ENCODE measurements at places on chromosomes 1 and 21.

- DNase-seq = no peak
Measured at GRCh38 chr1:212225416-212225815, 59.8 kb upstream of the PPP2R5A start.

DNA sequence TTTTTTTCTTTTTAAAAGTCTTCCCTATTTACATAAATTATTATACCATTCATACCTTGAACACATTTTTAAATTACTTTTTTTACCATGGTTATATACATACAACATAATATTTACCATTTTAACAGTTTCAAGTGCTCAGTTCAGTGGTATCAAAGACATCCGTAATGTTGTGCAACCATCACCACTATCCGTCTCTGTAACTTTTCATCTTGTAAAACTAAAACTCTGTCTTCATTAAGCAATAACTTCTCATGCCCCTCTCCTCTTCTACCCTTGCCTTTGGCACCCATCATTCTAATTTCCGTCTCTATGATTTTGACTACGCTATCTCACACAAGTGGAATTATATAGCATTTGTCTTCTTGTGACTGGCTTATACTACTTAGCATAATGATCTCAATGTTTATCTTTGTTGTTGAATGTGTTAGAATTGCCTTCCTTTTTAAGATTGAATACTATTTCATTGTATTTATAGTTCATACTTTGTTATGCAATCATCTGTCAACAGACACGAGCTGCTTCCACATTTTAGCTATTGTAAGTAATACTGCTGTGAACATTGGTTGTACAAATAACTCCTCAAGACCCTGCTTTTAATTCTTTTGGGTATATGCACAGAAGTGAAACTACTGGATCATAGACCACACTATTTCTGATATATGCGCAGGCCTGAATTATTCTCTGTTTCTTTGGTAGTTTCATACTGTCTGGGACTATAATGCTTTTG is 689.5 kb upstream of the NCAM2 start:
- no peak for DNase-seq

DNA sequence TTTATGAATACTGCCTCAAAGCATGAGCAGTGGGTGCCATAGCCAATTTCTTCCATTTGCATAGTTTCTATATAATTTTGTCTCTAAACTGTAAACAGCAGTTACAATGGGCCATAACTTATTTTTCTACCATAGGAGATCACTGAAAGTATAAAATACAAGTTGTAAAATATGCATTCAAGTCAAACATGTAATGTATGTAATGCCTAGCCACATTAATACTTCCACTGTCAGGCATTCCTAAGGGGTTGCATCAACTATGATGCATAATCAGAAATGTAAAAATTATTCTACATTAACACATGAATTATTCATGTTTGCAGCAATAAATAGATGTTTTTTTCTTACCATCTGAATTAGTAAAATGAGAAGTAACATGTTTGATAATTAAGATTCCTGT is 560.3 kb upstream of the ZP4 start:
- no peak for DNase-seq

GRCh38 chr21:41396558-41397075 is 29.4 kb upstream of the MX1 start:
- no peak for DNase-seq

DNA sequence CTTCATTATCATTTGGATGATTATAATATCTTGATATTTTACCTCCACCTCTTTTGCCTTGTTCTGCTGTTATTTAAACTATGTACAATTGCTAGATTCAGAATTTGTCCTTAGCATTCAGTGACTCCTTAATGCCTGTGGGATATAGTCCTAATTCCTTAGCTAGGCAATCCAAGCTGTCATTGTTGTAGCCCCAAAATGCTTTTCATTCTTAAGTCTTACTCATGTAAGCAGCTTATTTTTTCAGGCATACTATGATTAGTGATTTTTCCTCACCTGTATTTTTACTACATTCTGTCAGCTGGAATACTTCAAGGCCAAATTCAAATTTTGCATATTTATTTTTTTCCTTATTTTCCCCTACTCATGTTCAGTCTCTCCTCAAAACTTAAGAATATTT is 13.4 kb downstream of the PKN2 start:
- DNase-seq = no peak

DNA sequence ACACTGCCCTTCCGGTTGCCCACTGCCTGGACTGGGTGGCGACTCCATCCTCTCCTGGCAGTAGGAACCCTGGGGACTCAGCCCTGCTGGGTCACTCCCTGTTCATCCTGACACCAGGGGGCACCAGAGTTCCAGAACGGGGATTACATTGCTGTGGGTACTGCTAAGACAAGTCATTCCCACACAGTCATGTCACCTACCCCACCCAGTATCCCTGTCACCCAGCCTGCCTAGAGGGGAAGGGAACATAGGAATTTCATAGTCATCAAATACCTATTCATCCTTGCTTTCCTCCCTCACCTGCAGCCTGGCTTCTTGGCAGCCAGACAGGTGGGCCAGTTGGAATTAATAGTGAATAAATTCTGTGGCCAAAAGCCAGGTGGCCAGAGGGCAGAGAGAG is 9.8 kb upstream of the SFN start:
- DNase-seq = peak; percentile 59

DNA sequence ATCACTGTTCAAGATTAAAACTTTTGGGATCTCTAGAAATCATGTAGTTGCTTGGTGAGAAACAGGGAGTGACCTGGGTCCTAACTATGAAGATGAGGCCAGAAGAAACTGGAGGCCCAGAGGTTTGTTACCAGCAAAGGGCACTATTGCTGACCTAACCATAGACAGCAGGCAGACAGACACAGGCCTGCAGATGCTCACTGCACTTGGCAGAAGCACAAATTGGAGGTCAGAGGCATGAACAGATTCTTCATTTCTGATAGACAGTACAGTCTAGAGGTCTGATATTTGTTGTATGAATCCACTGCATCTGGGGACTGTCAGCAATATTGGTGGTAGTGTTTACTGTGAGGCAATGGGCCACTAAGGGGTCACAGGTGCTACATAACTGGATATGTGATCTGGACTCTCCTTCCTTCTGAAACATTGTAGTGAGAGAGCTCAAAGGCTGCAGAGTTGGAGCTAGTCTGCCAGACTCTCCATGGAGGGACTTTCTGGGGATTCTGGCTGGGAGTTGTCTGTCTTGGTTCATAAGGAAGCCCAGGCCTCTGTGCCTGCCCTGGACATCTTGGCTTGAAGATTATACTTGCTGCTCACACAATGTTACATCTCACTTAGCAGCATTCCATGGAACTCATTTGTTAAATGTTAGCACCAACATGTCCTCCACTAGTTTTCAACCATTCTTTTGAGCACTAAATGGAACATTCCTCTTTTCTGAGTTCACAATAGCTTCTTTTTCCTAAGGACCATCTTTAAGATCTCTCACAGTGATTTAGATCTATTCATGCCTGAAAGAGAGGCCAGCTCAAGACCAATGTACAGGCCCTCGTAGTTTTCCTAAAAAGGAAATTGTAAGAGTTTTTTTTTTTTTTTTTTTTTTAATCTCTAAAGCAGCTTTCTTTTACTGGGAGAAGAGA is 26.9 kb upstream of the CCN1 start:
- no peak for DNase-seq

- no peak for DNase-seq
Measured at GRCh38 chr1:95426772-95427171, 192.8 kb downstream of the RWDD3 start.

DNA sequence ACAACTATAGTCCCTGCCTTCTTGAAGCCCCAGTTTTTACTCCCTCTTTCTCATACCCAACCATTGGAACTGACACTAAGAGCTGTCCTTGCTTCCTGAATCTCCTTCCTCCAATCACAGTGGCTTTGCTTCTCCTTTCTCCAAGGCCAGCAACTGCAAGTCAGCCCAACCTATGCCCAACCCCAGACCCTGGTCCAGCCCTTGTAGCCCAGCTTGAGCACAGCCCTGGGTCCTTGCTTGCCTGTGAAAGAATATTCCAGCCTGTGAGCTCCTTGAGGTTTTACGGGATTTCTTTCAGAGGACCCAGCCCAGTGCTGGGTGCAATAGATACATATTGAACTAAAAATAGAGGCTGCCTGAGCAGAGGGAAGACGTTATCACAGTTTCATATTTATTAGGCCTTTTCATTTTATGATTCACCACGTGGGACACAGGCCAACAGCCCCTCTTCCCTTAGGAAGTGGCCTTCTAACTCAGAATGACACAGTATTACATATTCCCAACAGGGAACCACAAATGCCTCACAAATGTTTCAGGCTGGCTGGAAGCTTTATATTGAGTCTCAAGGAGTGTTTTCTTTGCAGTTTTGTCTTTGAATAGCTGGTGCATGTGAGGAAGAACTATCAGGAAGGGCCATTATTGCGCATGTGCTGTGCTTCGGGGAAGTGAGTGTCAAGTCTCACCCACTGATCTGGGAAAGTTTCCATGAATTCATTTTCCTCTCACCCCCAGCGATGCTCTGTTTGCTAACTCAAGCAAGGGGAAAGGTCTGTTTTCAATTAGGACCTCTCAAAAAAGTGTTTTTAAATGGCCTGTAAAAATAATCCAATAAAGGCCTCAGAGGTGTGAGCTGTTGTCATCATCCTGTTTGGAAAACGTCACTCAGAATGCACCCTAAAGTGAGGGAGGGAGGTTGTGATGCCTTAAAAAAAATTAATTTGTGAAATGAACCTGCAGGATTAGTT is 92.3 kb upstream of the NFIA start:
- peak; percentile 58 for DNase-seq

- no peak for DNase-seq
Measured at GRCh38 chr1:227785805-227786671, 29.4 kb upstream of the PRSS38 start.

GRCh38 chr21:41102281-41102680 is 65.7 kb upstream of the BACE2 start:
- no peak for DNase-seq

GRCh38 chr1:229114850-229115365 is 156.0 kb upstream of the RAB4A start:
- no peak for DNase-seq

GRCh38 chr1:1318131-1318652 is 6.3 kb downstream of the INTS11 start:
- peak; percentile 66 for DNase-seq

- peak; percentile 47 for DNase-seq
Measured at GRCh38 chr1:231040019-231040799, at the start of gene FAM89A. FAM89A (minus strand) TSS chr1:231040254; CDS start chr1:231040211, 43 bp downstream.

DNA sequence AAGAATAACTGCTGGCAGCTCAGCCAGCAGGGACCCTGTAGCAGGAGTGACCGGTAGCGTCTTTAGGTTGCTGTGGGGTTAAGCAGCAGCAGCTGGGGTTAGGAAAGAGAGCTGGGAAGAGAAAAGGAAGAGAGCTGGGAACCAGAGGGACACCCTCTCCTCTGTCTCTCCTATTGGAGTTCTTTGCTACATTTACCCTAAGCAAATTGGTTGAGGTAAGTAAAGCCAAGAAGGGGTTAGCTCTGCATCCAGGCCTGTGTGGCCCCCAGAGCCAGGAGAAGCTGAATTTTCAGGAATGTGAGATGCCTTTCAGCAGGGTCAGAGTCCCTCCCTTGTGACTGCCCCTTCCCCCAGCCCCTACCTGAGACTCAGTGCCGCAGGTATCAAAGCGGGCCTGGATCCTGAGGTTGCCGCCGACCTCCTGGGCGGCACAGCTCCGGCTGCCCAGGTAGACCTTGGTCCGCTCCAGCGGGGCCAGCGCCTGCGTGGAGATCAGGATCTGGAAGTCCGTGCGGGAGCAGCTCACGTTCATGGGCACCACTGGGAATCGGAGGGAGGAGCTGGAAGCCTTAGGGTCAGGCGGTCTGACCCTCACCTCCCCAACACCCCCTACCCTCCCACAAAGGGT is 16.4 kb downstream of the CDCP2 start:
- DNase-seq = no peak

DNA sequence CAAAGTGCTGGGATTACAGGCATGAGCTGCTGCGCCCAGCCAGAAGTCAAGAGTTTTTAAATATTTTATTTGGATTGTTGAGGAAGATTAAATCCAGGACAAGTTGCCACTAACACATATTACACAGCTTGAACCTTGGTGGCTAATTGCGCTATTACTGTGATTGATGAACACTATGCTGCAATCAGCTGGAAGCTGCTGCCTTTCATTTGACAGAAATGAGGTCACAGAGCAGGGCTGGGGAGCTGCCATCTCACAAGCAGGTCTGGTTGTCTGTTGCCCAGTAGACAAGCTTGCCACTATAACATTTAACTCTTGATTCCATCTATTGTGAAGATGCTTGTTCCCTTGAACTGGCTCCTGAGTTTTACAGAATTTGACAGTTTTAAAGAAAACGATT is 37.4 kb upstream of the NRDC start:
- DNase-seq = no peak
